Neural crest cell (in vitro differentiated cells): ENCODE measurements at places on chromosomes 13 and 19. TPM values are rescaled to one million over a fixed set of nuclear protein-coding genes. Genes with fewer than 3 reads are reported as not detected.

DNA sequence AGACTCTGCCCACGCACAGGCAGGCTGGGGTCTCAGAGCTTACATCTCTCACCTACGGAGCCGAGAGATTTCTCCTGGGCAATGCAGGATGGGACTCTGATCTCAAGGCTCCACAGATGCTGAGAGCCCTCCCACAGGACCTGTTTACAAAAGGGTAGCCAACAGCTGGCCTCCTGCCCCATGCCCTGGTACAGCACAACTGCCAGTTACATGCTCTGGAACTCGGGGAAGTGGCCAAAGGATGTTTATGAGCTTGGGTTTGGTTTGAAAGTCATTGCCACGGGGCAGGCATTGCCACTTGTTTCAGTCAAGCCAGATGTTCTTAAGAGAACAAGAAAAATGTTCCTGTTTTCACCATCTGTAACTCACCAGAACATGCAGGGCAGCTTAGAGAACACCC is 3.5 kb downstream of the DHRS12 start:
- DNase-seq = no peak

DNA sequence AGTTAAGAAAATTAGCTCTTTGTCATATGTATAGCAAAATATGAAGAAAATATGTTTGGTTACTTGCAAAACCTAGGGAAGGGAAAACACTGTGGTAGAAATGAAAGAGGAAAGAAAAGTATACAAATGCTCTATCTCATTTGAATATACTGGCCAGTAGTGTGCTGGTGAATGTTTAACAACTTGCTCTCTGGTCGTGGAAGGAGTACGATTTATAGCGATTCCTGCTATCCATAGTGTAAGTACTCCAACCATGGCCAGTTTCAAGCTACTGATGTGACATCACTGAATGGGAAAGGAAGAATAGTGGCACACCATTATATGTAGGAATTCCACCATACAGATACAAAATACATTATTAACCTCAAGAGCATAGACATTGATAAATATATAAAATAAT is 9.3 kb downstream of the BORA start:
- DNase-seq = no peak

GRCh38 chr13:53064731-53065130 is 36.1 kb downstream of the OLFM4 start:
- no peak for DNase-seq

- no peak for DNase-seq
Observed at GRCh38 chr19:28864577-28865042, 348.3 kb downstream of the UQCRFS1 start.

DNA sequence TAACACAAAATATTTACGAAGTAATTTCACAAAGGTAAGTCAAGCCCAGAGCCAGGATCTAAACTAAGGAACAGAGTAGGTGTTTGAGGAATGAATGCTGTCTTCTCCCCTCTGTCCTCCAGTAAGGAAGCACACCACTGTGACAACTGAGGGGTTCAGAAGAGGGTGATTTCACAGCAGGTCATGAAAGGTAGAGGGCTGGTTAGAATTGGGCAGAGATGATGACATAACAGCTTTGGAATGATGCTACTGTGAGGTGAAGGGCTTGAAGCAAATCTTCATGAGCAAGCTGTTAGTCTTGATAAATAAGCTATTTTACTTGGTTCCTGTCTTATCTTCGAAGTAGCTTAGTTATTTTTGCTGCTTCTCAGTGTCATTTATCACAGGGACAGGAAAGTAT is 498.6 kb downstream of the FGF9 start:
- DNase-seq = no peak

DNA sequence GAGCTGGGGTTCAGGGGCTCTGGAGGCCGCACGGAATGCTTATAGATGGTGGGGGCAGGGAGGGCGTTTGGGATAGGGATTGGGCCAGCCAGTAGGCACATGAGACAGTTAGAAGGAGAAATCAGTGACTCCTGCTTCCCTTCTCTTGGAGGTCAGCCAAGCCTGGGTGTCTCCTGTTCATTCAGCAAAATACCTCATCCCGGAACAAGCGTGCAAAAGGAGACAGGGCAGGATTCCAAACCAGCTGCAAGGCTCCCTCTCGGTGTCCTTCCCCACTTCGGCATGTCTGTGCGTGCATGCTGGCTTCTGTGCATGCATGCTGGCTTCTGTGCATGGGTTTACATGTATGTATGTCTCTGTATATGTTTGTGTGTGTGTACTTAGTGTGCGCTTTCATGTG is 37.3 kb upstream of the PEPD start:
- DNase-seq = no peak

DNA sequence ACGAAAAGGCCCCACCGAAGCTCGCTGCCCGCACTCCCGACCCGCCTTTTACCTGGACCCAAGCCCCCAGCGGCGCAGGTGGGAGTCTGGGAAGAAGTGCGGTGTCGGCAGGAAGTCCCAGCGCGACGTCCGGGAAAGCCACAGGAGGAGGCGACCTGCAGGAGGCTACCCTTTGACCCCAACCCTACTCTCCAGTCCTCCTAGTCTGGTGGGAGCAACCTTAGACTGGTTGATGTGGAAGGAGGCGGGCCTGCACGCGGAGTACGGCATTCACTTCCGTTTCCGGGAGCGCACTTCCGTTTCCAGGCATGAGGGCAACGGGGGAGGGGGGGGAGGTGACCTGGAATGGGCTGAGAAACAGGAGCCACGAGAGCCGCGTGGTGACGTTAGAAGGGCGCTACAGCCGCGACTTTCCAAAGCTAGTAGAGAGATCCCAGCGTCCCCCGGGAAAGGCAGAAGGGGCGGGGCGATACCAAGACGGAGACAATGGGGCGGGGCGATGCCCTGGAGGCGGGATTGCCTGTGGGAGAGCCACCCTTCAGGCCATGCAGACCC is 28.5 kb downstream of the ZNF266 start:
- DNase-seq = no peak

GRCh38 chr13:45628094-45628493 is 12.6 kb upstream of the ERICH6B start:
- no peak for DNase-seq

GRCh38 chr13:28610996-28611395 is 47.9 kb upstream of the POMP start:
- DNase-seq = no peak

GRCh38 chr19:48965806-48966540 is 864 bp downstream of the FTL start:
- peak; percentile 81 for DNase-seq

DNA sequence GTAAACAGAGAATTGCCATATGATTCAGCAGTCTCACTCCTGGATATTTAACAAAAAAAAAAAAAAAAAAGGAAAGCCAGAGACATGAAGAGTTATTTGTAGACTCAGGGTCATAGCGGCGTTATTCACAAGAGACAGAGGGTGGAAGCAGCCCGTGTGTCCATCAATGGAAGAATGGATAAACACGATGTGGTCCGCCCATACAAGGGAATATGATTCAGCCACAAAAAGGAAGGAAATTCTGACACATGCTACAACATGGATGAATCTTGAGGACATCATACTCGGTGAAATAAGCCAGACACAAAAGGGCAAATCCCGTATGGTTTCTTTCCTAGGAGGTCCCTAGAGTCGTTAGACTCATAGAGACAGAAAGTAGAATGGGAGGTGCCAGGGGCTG is 14.8 kb downstream of the ACSBG2 start:
- DNase-seq = no peak

DNA sequence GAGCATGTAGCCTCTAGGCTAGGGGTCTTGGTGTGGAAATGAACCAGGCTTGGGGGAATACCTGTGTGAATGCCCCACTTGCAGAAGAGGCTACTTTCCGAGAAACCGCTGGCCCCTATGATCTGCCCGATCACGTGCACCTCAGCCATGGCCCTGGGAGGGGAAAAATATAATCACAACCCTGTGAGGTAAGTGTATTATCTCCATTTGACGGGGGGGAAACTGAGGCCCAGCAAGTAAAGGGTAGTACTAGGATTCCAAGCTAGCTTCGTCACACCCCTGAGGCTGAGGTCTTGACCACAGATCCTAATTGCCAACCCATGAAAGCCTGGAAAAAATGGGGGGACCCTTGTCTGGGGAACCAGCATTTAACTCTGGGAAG is 587 bp downstream of the B9D2 start:
- no peak for DNase-seq

The OR7D2 gene
- total RNA-seq = 1.6 and 1.9 TPM in 2 replicates

The SRRM5 gene
- 0.41 and 0.51 TPM in 2 replicates for total RNA-seq

The KL gene
- total RNA-seq = 0.11 and 0.12 TPM in 2 replicates

The PLA2G4C gene
- 1.1 and 2.0 TPM in 2 replicates for total RNA-seq

The ZNF175 gene
- 12.9 and 15.8 TPM in 2 replicates for total RNA-seq

The KIR3DL2 gene
- not detected in 2 replicates for total RNA-seq
